Aorta (tissue), 5 donors: ENCODE measurements at places on chromosomes 1 and 21. TPM values are rescaled to one million over a fixed set of nuclear protein-coding genes. Genes with fewer than 3 reads are reported as not detected.

GRCh38 chr1:180412583-180412982 is 89.8 kb downstream of the ACBD6 start:
- no peaks in the 10 kb centered on the region for H3K4me1 ChIP-seq
- no peak for DNase-seq
- H3K27me3 ChIP-seq = no peaks in the 10 kb centered on the region
- H3K4me3 ChIP-seq = no peak overlapping the region
- no peaks in the 10 kb centered on the region for H3K36me3 ChIP-seq

Gene FLG2
- polyA plus RNA-seq = not detected

- H3K36me3 ChIP-seq = no peaks in the 10 kb centered on the region
- no peak for DNase-seq
- no peaks in the 10 kb centered on the region for H3K27me3 ChIP-seq
- H3K4me3 ChIP-seq = no peak overlapping the region
- no peak overlapping the region for H3K27ac ChIP-seq
Observed at GRCh38 chr1:221637641-221638041, 104.2 kb downstream of the DUSP10 start.

DNA sequence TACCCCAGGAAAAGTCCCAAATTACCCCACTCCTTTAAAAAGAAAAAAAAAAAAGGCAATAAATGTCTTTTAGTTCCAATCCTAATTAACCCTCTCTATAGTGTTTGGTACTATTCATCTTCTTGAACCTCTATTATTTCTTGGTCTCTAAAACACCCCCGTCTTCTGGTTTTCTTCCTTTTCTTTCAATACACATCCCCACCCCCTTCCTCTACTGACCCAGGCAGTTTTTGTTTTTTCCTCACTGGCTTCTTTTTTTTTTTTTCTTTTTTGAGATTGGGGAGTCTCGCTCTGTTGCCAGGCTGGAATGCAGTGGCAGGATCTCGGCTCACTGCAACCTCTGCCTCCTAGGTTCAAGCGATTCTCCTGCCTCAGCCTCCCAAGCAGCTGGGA is 26.1 kb downstream of the EGLN1 start:
- H3K36me3 ChIP-seq = no peaks in the 10 kb centered on the region
- H3K4me3 ChIP-seq = no peak overlapping the region
- peaks cover 2% of the 10 kb centered on the region for H3K4me1 ChIP-seq
- DNase-seq = no peak

DNA sequence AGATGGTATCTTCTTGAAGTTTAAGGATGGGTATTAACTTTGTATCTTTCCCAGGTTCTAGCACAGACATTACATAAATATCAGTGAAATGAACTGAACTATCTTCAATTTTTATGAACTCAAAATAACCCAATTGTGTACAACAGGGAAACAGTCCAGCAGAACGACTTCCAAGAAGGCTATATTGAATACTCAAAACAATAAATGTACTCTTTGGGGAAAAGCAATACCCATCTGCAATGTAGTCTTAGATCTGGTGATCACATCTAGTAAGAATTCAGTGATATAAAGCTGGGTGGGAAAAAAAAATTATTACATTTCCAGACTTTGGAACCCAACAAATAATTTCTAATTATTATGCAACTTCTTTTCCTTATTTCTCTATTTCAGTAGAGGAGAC is 33.1 kb upstream of the GORAB start:
- no peak for DNase-seq
- no peak overlapping the region for H3K27ac ChIP-seq
- H3K4me1 ChIP-seq = peaks cover 4% of the 10 kb centered on the region
- no peaks in the 10 kb centered on the region for H3K27me3 ChIP-seq
- no peak overlapping the region for H3K4me3 ChIP-seq

GRCh38 chr1:64514197-64514765 is 44.4 kb downstream of the CACHD1 start:
- H3K4me3 ChIP-seq = no peak overlapping the region
- no peak overlapping the region for H3K27ac ChIP-seq
- H3K4me1 ChIP-seq = peaks cover 4% of the 10 kb centered on the region
- no peak for DNase-seq

Gene PEA15
- 350 TPM for polyA plus RNA-seq

DNA sequence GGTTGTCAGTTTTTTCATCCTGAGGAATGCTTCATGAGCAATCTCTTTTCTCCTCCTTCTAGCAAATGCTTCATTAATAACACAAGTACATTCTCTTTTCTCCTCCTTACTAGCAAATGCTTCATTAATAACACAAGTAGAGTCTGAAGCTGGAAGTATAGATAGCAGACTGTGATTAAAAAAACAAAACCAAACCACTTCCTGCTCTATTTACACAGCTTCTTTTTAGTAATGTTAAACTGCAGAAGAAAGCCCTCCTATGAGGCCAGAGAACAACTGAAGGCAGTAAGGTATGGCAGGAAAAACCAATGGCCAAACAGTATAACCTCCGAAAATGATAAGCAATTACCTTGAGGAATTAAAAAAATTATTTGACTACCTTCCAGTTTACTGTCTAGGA is 90.1 kb downstream of the ZSWIM5 start:
- no peaks in the 10 kb centered on the region for H3K36me3 ChIP-seq
- no peaks in the 10 kb centered on the region for H3K4me1 ChIP-seq
- H3K27ac ChIP-seq = no peak overlapping the region
- H3K27me3 ChIP-seq = no peaks in the 10 kb centered on the region

DNA sequence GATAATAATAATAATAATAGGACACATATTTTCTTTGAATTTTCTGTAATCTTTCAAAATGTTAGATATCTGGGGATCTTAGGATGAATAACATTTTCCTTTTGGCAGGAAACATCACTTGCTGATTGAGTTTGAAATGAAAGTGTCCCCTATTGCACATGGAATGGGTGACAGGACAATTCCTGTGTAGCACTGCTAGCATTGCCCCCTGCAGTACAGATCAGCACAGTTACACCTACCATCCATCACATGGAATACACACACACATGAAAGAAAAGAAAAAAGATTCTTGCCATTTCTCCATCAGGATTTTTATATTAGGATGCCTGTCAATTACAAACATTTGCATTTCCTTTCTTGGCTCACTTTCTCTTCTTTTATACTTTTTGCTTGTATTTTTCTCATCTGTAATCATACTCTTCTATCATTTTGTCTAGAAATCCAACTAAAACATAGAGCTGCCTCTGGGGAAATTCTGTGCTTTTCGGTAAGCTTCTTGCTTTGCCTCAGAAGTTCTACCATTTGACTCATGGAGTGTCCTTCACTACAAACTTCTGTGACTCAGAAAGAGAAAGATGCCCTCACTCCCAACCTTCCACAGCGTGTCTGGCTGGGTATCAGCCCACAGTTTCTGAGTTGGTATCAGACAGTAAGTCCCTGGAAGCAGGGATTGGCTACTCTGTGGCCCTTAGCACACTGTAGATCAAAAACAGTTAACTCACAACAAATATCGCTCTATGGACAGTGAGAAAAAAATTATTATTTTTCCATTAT is 641.2 kb downstream of the PTPRC start:
- no peak overlapping the region for H3K27ac ChIP-seq
- no peak for DNase-seq
- no peaks in the 10 kb centered on the region for H3K36me3 ChIP-seq

GRCh38 chr1:10586125-10586524 is 111.4 kb downstream of the PEX14 start:
- H3K36me3 ChIP-seq = no peaks in the 10 kb centered on the region
- no peak overlapping the region for H3K4me3 ChIP-seq
- no peak for DNase-seq
- no peaks in the 10 kb centered on the region for H3K4me1 ChIP-seq
- H3K27me3 ChIP-seq = no peaks in the 10 kb centered on the region

DNA sequence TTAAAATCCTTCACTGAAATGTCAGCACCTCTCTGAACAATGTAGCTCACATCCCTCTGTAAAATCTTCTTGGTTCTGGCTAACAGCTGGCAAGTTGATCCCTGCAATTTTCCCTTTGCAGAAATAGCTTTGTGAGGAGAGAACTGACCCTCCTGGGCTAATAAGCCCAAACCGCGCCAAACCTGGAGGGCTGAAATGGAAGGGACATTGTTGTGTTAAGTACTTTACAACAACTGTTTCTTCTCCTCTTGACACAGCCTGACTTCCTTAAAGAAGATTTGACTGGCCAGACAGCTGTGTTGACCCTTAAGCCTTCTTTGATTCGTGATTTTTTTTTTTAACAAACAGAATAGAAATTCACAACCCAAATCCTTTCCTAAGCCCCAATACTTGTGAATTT is 5.7 kb downstream of the LMX1A start:
- no peaks in the 10 kb centered on the region for H3K27me3 ChIP-seq
- no peak for DNase-seq
- H3K36me3 ChIP-seq = no peaks in the 10 kb centered on the region
- no peak overlapping the region for H3K4me3 ChIP-seq
- H3K27ac ChIP-seq = no peak overlapping the region
- no peaks in the 10 kb centered on the region for H3K4me1 ChIP-seq

- no peak overlapping the region for H3K4me3 ChIP-seq
- H3K27ac ChIP-seq = no peak overlapping the region
- H3K4me1 ChIP-seq = no peaks in the 10 kb centered on the region
- no peaks in the 10 kb centered on the region for H3K27me3 ChIP-seq
Observed at GRCh38 chr1:220877377-220878095, 1.7 kb upstream of the HLX start.

Gene TBX15
- 1.6 TPM for polyA plus RNA-seq

DNA sequence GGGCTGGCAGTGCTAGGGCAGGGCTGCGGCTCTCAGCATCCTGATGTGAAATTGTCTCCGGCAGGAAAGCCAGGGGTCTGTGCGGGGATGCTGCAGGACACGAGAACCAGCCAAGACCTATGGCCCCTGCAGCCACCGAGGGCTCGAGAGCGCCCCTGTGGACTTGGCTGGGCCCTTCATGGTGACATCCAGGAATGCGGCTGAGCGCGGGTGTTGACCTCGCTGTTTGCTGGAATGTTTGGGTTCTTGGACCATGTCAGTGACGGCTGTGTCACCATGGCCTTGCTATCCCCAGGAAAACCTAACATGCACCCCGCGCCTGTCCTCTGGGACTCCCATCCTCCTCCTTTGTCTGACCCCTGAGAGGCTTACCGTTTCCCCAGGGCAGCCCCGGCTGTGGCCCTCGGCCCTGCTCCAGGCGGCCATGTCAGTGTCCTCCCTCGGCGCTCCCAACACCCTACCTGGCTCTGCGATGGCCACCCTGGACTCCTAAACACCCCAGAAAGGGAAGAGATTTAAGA is 14.3 kb upstream of the C1orf174 start:
- no peaks in the 10 kb centered on the region for H3K27me3 ChIP-seq
- no peaks in the 10 kb centered on the region for H3K4me1 ChIP-seq
- H3K27ac ChIP-seq = no peak overlapping the region
- H3K4me3 ChIP-seq = no peak overlapping the region
- peak; percentile 74 for DNase-seq

DNA sequence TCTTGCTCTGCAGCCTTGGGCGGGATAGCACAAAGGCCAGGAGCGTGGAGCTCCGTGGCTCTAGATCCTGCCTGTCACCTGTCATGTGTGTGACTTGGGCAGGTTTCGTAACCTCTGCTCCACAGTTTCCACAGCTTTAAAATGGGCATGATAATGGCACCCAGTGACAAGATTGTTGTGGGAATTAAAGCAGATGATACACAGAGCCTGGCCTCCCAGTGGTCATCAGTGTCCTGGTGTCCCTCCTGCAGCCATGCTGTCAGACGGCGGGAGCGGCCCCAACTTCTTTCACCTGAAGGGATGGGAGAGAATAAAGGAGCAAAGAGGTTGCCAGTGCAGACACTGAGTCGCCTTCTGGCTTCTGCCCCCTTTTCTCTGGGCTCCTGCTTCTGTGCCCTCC is 61.5 kb downstream of the SLC37A1 start:
- no peaks in the 10 kb centered on the region for H3K4me1 ChIP-seq
- H3K27ac ChIP-seq = no peak overlapping the region
- no peaks in the 10 kb centered on the region for H3K27me3 ChIP-seq
- no peak overlapping the region for H3K4me3 ChIP-seq

Gene HPDL
- polyA plus RNA-seq = not detected

Gene KRTAP11-1
- polyA plus RNA-seq = not detected

DNA sequence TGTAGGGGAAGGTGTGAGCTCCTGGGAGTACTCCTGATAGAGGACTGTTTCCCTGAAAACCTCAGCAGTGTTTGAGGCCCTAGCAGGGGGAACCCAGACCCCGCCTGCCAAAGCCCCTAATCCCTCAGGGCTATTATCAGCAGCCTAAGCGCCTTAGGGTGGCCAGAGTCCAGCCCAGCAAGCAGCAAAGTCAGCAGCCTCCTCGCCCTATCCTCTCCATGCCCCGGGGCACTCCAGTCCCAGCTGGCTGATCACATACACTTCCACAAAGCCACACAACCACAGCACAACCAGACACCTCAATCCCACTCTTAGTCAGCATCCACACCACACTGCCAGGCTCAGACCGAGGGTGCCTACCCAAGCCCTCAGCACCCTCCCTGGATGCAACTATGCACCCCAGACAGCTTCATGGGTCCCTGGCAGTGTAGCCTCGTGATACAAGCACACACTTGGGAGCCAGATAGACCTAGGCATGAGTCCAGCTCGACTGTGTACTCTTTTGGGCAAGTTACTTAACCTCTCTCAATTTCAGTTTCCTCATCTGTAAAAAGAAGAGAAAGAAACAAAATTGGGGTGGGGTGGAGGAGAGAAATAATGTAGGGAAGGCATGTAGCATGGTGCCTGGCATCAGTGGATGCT is 7.1 kb downstream of the IGSF9 start:
- H3K36me3 ChIP-seq = no peaks in the 10 kb centered on the region
- peak; percentile 41 for DNase-seq
- H3K27ac ChIP-seq = no peak overlapping the region
- H3K4me1 ChIP-seq = no peaks in the 10 kb centered on the region
- no peak overlapping the region for H3K4me3 ChIP-seq

- H3K36me3 ChIP-seq = no peaks in the 10 kb centered on the region
- no peak overlapping the region for H3K4me3 ChIP-seq
- no peaks in the 10 kb centered on the region for H3K27me3 ChIP-seq
- no peak for DNase-seq
Observed at GRCh38 chr1:157111396-157112165, 12.0 kb upstream of the ETV3L start.

- H3K27me3 ChIP-seq = no peaks in the 10 kb centered on the region
- no peak overlapping the region for H3K4me3 ChIP-seq
- H3K36me3 ChIP-seq = no peaks in the 10 kb centered on the region
Observed at GRCh38 chr1:51569284-51570062, 47.4 kb upstream of the OSBPL9 start.

GRCh38 chr1:238951809-238952208 is 434.6 kb upstream of the CHRM3 start:
- no peak overlapping the region for H3K4me3 ChIP-seq
- H3K4me1 ChIP-seq = no peaks in the 10 kb centered on the region
- DNase-seq = no peak

DNA sequence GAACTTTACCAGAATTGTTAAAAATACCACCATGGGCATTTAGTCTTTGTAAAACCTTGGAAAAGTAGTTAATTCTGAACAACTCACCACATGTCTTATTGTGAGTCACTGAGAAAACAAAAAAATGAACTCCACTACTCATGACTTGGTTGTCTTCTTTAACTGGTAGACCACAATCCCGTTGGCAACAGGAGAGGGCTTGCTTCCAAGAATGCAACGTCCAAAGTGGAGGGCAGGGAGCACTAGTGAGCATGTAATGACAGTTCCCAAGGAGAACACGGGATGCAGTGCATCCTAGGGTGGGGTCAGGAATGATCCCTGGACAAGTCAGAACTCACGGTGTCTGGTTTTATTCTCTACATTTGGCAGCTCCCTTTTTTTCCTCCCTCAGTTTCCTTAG is 15.2 kb upstream of the HMCN1 start:
- no peaks in the 10 kb centered on the region for H3K27me3 ChIP-seq
- no peaks in the 10 kb centered on the region for H3K4me1 ChIP-seq
- peak overlapping the region; percentile 8 for H3K27ac ChIP-seq
- DNase-seq = peak; percentile 69

GRCh38 chr1:186139701-186140100 is 235.4 kb downstream of the TPR start:
- H3K4me3 ChIP-seq = no peak overlapping the region
- no peaks in the 10 kb centered on the region for H3K4me1 ChIP-seq
- no peak for DNase-seq
- peaks cover 4% of the 10 kb centered on the region for H3K36me3 ChIP-seq

Gene SLAMF9
- not detected for polyA plus RNA-seq
